Fibroblast of mammary gland (primary cell): ENCODE measurements at places on chromosomes 7 and 10.

- no peak for DNase-seq
These were observed 65.6 kb downstream of the DOCK4 start for GRCh38 chr7:112140600-112140999.

DNA sequence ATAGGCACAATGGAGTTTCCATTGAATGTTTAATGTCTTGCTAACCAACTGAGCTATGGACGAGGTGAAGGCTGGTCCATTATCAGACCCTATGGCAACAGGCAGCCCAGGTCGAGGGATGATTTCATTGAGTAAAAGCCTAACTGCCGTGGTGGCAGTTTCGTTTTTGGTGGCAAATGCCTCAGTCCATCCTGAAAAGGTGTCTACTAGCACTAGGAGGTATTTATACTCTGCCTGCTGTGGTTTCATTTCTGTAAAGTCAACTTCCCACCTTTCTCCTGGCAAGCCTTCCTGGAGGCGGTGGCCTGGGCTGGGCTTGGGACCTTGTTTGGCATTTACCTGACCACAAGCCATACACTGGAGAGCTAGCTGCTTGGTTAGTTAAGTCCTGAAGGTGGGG is 75.8 kb downstream of the PRR15 start:
- DNase-seq, result no peak

DNA sequence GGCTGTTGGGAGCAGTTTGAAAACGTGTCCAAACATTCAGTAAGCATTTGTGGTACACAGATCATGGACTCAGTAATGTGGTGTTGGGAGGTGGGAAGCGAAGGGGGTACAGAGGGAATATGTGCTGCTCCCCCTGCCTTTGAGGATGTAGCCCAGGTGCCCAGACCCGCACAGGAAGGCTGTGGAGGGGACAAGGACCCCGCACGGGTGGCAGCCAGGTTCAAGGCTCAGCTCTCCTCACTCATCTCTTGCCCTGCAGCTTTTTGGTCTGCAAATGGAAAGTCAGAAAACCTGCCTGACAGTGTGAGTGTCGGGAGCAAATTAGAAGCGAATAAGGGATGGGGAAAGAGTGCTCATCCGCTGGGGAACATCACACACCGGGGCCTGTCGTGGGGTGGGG is 27.3 kb upstream of the EN2 start:
- no peak for DNase-seq

DNA sequence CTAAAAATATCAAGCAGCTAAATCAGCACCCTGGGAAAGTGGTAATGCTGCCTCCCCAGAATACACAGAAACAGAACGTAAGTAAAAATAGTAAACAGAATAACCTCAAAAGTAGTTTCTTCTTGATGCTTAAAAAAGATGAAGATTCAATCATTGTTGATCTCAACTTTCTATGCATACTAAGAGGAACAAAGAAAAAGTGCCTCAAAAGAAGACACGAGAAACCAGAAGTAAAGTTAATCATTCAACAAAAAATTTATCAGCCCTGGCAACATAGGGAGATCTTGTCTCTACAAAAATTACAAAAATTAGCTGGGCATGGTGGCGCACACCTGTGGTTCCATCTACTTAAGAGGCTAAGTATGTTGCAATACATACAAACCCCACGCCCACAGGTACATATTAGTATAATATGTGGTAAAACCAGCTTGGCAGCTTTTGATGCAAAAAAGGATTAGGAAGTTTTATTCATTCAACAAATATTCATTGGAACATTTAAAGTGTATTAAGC is 153.7 kb downstream of the NRBF2 start:
- no peak for DNase-seq

DNA sequence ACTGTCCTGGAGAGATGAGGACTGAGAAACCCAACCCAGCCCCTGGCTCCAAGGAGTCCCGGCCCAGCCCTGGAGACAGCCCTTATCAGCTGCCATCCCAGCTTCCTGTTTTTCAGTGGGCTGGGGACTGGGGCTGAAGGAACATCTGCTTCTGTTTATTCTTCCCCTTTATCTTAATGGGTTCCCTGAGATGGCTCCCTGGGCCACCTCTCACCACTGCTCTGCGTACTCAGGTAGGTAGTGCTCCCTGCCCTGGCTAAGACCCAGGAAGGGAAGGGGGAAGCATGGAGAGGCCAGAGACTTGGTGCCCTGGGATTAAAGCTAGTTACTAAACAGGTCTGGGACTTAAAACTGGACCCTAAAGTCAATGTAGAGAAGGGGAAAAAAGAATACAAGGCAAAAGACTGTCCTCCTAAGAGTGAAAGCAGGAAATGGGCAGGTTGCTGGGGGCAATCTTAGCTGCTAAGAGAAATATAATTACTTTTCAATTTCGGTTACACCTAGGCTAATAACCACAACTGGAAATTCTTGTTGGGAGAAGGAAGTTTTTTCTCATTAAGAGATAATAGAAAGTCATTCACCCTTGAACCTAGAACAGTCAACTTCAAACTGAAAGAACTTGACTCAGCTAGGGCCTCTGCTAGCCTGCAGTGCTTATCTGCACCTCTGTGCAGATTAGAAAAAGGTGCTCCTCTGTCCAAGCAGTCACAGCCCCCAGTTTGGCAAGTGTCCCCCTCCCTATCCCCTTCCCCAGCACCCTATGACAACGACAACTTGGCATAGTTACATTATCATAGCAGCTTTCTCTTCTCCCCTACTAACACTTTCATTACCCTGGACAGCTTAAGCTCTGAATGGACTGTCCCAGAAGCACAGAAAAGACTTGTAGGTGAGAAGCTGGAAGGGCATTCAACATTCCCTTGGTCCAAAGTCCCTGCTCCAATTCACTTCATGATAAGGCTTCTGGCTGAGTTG is 65.6 kb upstream of the KDM7A start:
- no peak for DNase-seq

DNA sequence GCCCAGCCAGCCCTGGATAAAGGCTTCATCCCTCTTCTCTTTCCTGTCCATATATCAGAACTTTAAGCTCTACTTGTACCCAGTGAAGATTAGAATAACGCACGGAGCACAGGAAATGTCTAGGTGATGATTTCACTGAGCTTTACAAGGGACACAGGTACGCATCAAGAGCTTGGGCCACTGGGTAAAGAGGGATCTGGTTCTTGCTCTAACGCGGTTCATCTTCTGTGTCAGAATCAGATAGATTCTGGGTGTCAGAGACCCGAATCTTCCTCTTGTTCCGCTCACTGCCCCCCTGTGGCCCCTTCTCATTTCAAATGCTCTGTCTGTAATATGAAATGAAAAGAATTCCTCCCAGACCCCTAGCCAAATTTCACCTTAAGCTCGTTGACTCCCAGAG is 24.7 kb downstream of the IL2RA start:
- DNase-seq, result no peak

GRCh38 chr7:41592236-41592635 is 110.7 kb downstream of the INHBA start:
- DNase-seq, result no peak

DNA sequence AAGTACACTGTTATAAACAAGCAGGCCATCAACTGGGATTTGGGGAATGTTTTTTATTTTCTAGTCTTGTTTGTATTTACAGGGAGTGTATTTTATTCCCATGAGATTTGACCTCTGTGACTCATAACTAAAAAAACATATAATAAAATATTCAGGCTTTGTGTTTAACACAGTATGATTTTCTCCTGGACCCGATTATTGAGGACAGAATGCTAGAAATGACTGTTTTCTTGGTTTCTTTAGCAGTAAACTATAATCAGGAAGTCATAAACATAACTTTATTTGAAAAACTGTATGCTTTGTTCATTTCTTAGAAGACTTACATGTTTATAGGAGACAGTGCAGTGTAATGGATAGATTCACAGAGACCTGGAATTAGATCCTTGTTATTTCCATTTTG is 2.1 kb downstream of the NHLRC2 start:
- peak; percentile 23 for DNase-seq

DNA sequence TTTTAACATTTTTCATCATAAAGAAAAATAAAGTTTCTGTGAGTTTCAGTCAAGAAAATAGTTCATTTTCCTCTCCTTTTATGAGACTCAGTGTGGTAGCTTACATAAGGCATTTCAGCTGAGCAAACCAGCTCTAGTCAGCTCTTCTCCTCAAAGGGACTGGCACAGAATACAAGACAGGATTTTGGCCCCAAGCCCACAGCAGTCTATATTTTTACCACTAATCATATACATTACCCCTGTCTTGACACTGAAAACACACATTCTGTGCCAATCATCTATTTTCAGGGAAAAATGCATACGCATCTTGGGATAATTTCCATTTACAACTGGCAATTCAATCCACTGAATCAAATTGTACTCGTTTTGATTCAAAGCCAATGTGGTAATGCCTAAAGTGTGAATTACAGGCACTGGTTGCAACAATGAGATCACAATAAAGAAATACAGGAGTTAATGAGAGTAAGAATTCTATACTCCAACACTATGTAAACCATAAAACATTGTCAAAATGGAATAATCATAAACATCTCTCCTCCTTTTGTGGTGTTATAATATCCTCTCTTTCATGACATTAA is 186.4 kb downstream of the CACNA2D1 start:
- no peak for DNase-seq

- DNase-seq, result no peak
These were observed 99.3 kb upstream of the CPXM2 start for GRCh38 chr10:123990889-123991288.

DNA sequence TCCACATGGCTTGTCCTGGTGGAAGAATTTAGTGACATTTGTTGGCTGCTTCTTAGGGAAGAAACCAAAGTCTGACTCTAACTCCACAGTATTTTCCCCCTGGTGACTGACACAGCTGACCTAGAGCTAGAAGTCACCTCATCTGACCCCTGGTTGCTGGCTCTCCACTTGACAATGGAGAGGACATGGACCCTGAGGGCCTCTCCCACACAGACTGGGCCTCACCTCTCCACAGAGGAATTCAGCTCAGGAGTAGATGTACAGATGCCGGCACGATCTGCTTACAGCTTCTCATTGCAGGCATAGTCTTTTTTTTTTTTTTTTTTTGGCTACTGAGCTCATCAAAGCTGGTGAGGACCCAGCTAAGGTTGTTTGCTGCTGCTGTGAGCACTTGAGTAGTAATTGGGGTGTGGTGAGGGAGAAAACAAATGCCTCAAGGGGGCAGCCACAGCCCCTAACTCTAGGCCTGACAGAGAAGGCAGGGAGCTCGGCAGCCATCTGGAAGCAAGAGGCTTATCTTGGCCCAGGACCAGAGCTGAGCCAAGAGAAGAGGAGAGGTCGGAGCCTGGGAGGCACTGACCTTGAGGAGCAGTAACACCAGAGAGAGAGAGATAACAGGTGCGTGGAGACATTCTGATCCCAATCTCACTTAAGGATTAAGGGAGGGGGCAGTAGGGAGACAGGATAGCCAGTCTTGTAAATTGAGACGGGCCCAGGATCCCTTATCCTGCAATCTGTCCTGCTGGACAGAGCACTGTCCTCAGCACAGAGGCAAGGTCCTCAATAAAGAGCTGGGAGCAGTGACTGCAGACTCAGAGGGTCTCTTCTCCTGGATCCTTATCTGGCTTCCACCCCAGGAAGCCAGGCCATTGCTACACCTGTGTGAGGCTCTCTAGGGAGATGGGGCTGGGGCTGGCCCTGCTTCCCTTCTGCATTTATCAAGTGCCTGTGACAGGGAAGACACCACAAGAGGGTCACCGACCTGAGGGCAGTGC is 9.4 kb downstream of the PRSS58 start:
- no peak for DNase-seq

DNA sequence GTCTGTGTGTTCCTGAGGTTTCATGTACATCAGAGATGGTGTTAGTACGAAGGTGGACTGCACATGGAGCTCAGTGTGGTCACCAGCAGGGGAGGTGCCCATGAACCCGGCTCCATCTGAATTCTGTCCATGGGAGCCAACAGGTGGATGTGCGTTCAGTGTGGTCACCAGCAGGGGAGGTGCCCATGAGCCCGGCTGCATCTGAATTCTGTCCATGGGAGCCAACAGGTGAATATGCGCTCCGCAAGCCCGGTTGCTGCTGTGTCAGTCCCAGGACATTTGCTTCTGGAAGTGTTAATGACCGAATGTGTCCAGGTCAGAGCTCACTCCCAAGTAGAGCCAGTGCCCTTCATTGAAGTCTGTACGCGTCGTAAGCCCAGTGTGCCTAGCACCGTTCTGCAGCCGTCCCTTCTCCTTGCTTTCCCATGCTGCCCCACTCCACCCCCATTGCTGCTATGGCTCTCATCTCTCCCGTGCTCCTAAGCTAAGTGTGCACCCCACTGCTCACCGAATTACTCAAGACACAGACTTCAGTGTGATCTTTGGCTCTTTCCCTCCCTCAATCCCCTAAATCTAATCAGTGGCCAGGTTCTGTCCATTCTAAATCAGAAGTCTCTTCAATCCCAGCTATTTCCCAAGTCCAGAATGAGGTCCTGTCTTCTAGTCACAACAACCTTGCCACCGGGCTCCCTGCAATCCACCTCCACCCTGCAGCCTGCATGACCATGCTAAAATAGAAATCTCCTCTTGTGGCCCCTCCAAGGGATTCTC is 352.4 kb downstream of the TCERG1L start:
- DNase-seq, result no peak

DNA sequence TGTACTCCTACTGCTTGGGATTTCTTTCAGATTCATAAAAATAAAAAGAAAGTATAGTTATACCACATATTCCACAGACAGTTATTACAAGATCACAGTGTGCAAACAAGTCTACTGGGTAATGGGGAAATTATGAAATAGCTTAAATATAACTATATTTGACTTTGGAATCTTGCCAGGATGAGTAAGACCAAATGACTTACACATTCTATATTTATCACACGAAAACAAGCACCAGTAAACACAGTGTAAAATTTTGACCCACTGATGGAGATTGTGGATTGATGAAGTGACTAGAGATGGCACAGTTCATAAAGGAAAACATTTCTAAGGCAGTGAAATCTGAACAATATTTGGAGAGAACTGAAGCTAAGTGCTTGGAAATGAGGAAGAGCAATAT is 339.7 kb downstream of the THSD7A start:
- DNase-seq, result peak; percentile 20

DNA sequence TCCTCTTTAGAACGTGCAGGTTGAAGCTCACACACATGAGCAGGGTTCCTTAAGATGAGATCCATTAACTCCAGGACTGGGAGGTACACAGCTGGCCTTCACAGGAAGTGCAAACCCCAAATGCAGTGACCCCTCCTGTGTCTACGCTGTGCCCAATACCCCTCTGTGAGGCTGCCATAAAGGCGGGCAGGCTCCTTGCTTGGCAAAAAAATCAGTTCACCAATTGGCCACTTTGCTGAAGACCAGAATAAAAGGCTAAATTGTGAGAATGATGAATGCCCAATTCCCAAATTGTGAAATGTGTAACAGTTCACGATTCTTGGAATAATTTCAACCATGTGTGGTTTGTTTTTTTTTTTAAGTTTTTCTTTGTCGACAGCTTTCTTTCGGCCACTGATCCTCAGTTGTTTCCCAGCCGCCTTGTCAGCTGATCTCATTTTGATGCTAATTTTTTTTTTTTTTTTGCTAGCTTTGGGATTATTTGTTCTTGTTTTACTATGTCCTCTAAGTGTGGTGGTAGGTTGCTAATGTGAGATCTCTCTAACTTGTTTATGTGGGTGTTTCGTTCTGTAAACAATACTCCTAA is 101.9 kb upstream of the PRSS58 start:
- DNase-seq, result peak; percentile 67
